Fibroblast of lung (primary cell): ENCODE measurements at places on chromosomes 2 and 18. TPM values are rescaled to one million over a fixed set of nuclear protein-coding genes. Genes with fewer than 3 reads are reported as not detected.

Gene TACR1
- 0.17 TPM in 1 of 2 replicates, not detected in the other for total RNA-seq

Gene PLCL1
- total RNA-seq: 0.83 and 1.3 TPM in 2 replicates

Gene RUFY4
- total RNA-seq: not detected in 2 replicates

Gene CCDC74B
- 2.0 and 3.1 TPM in 2 replicates for total RNA-seq

Gene PRKAG3
- total RNA-seq: 0.26 and 0.33 TPM in 2 replicates

Gene ASAP2
- 16.4 and 19.2 TPM in 2 replicates for total RNA-seq

GRCh38 chr2:159982270-159982669, 80.1 kb downstream of the PLA2R1 start:
- H3K36me3 ChIP-seq: no peaks in the 10 kb centered on the region
- H3K27ac ChIP-seq: no peak overlapping the region
- DNase-seq: peak; percentile 93
- H3K4me3 ChIP-seq: no peak overlapping the region

- DNase-seq: no peak
- H3K27me3 ChIP-seq: no peaks in the 10 kb centered on the region
- H3K4me1 ChIP-seq: no peaks in the 10 kb centered on the region
- H3K27ac ChIP-seq: no peak overlapping the region
Measured at GRCh38 chr2:128520340-128520739, 201.7 kb upstream of the HS6ST1 start.

- no peaks in the 10 kb centered on the region for H3K36me3 ChIP-seq
- peaks cover 15% of the 10 kb centered on the region for H3K4me1 ChIP-seq
- H3K27ac ChIP-seq: peak overlapping the region; percentile 97
- H3K4me3 ChIP-seq: no peak overlapping the region
- no peaks in the 10 kb centered on the region for H3K27me3 ChIP-seq
Measured at GRCh38 chr2:200786826-200787225, 24.9 kb upstream of the BZW1 start.

DNA sequence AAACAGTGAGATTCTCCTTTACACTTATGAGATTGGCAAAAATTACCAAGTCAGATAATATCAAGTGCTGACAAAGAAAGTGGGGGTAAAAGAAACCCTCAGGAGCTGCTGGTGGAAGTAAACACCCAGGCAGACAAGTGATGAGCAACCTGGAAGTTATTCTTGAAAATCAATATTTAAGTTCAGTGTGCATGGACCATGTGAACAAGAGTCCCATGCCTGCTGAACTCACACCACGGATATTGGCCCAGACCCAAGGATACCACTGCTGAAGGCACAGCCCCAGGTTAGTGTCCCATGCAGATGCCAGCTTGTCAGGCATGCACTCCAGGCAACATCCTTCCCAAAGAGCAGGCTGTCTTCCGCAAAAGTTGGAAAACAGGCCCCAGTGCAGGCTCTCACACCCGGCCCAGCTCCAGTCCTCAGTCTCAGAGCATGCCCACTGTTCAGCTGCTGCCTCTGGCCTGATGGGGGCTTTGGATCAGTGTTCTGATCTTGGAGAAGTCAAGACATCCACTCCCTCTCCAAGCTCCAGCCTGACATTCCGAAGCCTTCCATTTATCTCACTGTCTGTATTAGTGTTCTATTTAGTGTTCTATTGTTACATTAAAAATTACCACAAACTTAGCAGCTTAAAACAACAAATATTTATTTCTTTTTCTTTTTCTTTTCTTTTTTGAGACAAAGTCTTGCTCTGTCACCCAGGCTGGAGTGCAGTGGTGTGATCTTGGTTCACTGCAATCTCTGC, 70.0 kb downstream of the HS1BP3 start:
- no peaks in the 10 kb centered on the region for H3K27me3 ChIP-seq
- H3K4me3 ChIP-seq: no peak overlapping the region
- H3K36me3 ChIP-seq: no peaks in the 10 kb centered on the region

DNA sequence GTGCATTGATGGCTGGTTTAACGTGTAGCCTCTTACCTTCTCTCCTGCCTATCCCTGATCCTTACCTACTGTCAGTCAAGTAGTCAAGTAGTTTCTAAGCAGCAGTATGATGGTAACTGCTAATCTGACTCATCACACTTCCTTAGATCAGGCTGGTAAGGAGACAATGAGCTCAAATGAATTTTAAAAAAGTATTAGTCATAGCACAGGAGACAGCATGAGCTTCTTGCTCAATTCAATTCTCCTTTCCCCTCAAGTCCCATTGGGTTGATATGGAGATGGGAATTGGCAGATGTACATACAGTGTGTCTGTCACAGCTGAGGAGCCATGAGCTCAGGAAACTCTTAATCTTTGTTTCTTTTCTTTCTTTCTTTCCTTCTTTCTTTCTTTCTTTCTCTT, 799.7 kb downstream of the LRP1B start:
- DNase-seq: peak; percentile 74
- H3K27me3 ChIP-seq: no peaks in the 10 kb centered on the region
- H3K4me3 ChIP-seq: no peak overlapping the region
- H3K27ac ChIP-seq: no peak overlapping the region
- no peaks in the 10 kb centered on the region for H3K4me1 ChIP-seq

DNA sequence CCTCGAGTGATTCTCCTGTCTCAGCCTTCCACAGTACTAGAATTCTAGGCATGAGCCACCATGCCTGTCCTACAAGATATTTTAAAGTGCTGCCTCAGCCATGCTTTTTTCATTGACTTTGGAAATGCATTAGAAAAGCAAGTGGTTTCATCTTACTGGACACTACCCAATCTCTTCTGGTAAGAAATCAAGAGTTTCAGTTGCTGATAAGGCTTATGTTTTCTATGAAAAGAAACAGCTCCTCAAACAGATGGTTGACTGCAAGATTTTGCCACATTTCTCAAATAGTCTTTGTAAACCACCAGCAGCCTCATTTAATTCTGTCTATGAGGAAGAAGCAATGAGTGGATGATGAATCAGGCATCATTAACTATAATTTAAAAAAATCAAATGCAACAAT, 264.5 kb upstream of the LRP1B start:
- H3K27ac ChIP-seq: no peak overlapping the region
- H3K36me3 ChIP-seq: no peaks in the 10 kb centered on the region
- DNase-seq: peak; percentile 32
- H3K4me1 ChIP-seq: no peaks in the 10 kb centered on the region
- no peaks in the 10 kb centered on the region for H3K27me3 ChIP-seq

- no peak overlapping the region for H3K27ac ChIP-seq
- no peaks in the 10 kb centered on the region for H3K4me1 ChIP-seq
- peak; percentile 58 for DNase-seq
- H3K36me3 ChIP-seq: no peaks in the 10 kb centered on the region
Measured at GRCh38 chr18:68056936-68057335, 540.4 kb upstream of the DSEL start.

DNA sequence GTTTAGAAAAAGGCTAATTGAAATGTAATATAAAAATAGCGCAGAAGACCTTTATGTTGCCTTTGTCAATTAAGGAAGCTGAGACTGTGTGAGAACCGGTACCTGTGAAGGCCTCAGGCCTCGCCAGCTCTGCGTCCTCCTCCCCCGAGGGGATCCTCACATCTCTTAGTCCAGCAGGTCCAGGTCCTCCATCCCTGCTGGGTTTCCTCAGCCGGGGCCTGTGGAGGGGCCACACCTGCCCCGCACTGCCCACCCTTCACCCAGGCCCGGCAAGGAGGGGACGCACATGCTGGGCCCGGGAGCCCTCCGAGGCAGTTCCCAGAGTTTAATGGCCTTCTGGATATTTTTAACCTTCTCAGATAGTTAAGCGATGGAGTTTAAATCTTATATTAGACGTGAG, 3.5 kb downstream of the KCNG2 start:
- no peak overlapping the region for H3K27ac ChIP-seq
- DNase-seq: no peak
- peaks cover 28% of the 10 kb centered on the region for H3K27me3 ChIP-seq

GRCh38 chr18:55964171-55964570, 376.2 kb upstream of the TCF4 start:
- H3K36me3 ChIP-seq: no peaks in the 10 kb centered on the region
- no peak overlapping the region for H3K4me3 ChIP-seq
- H3K27me3 ChIP-seq: no peaks in the 10 kb centered on the region
- no peaks in the 10 kb centered on the region for H3K4me1 ChIP-seq

GRCh38 chr2:54074606-54075341, 40.6 kb upstream of the ACYP2 start:
- no peaks in the 10 kb centered on the region for H3K4me1 ChIP-seq
- no peaks in the 10 kb centered on the region for H3K27me3 ChIP-seq
- no peak overlapping the region for H3K27ac ChIP-seq
- H3K4me3 ChIP-seq: no peak overlapping the region
- DNase-seq: peak; percentile 97
